ENCODE measurements at places on chromosomes 5 and 9. TPM values are rescaled to one million over a fixed set of nuclear protein-coding genes. Genes with fewer than 3 reads are reported as not detected.

DNA sequence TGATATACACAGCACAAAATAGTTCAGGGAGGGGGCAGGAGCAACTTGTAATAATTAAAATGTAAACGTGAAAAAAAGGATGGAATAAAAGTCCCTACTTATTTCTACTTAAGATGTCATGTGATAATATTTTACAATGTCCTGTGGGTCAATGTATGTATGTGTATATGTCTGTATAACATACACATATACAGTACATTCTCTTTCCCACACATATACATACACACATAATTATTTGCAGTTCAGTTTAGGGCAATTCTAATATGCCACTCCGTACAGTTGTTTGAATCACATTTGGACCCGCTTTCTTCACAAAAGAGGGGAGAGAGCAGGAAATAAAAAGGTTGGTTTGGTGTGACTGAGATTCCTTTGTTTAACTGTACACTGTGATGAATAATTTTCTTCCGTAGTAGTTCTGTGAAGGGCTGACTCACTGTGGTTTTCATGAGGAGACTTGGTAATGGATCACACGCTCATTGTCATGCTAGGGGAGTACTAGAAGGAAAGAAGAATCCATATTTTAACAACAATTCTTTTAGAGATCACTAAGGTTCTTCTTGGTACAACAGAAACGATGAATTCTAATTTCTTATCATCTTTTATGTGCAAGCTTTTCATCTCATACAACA is 26.2 kb upstream of the ACOT12 start:
- H3K4me1 ChIP-seq = 0 out of 2 replicates have a peak, but pooled peaks cover 3% of the 10 kb centered on the region
- H3K4me3 ChIP-seq = no peak overlapping the region
- H3K36me3 ChIP-seq = no peaks in the 10 kb centered on the region
- no peak overlapping the region for H3K27ac ChIP-seq

Gene KCNT1
- total RNA-seq = 0.14 TPM

- H3K27ac ChIP-seq = peak overlapping the region; percentile 32
- no peaks in the 10 kb centered on the region for H3K27me3 ChIP-seq
- peaks cover 10% of the 10 kb centered on the region for H3K36me3 ChIP-seq
- H3K4me1 ChIP-seq = peaks cover 70% of the 10 kb centered on the region
- no peak for DNase-seq
Measured at GRCh38 chr9:37248651-37249163, 128.3 kb downstream of the ZCCHC7 start.

Gene RALGPS1
- total RNA-seq = 27.4 TPM

Gene TEX48
- total RNA-seq = not detected

Gene FBP1
- total RNA-seq = 5.7 TPM
